Right lung (tissue), 10 donors: ENCODE measurements at places on chromosomes 1 and 21.

- no peak for DNase-seq
These were observed 11.7 kb upstream of the S100A11 start for GRCh38 chr1:152048416-152049009.

GRCh38 chr21:19684328-19684727 lies 1280.7 kb upstream of the TMPRSS15 start:
- DNase-seq = no peak

- no peak for DNase-seq
These were observed 147.8 kb downstream of the TLR5 start for GRCh38 chr1:222995236-222995580.

DNA sequence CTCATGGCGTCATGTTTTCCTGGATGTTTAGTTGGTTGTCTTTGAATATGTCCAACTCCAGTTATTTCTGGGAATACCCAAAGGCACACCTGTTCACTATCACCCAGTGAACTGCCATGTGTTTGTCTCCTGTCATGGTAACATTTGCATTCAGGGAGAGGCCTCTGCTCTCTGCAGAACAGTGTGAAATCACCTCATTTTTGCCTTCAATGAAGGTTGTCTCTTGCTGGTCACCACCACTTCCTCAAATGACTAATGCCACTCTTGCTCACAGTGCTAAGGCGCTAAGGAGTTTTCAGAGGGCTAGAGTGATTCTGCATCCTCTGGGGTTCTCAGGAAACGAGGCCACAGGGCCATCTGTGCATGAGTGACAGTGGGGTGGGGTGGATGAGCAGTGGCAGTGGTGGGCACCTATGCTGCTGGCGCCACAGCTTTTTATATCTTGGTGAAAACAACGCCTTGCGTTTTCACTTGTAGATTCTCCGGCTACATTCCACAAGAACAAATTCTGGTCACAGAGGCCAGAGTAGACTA lies 60.0 kb upstream of the ATP5PO start:
- DNase-seq = no peak

GRCh38 chr21:29064850-29065481 lies 8.5 kb downstream of the CCT8 start:
- DNase-seq = no peak

GRCh38 chr1:59475737-59476136 lies 178.8 kb downstream of the FGGY start:
- DNase-seq = no peak

- peak; percentile 0 for DNase-seq
These were observed 317.3 kb downstream of the COL11A1 start for GRCh38 chr1:102790997-102791396.

- no peak for DNase-seq
These were observed 65.4 kb downstream of the PATJ start for GRCh38 chr1:61807606-61808140.

GRCh38 chr1:70034403-70034802 lies 171.0 kb downstream of the LRRC40 start:
- DNase-seq = no peak

DNA sequence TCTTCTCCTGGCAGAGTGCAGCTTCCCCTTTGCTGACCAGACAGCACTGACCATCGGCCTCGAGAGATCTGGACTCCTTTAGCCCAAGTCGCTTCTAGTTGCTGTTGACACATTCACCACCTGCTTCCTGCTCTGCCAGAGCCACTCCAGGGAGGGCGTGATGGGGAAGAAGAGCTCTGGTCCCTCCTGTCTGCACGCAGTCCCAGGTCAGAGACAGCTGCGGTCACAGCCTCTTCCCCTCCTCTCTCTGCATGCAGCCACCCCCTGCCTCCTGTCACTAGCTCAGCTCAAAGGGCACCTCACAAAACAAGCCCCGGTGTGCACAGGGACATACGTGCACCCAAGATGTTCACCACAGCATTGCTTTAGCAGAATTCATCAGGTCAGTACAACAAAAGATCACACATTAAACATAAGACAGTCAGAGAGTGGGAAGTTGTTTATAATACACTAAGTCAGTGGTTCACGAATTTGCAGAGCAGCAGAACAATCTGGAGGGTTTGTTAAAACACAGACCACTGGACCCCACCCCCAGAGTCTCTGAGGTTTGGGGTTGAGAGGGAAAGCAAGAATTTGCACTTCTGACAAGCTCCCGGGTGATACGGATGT lies 132.9 kb downstream of the SYF2 start:
- DNase-seq = no peak

DNA sequence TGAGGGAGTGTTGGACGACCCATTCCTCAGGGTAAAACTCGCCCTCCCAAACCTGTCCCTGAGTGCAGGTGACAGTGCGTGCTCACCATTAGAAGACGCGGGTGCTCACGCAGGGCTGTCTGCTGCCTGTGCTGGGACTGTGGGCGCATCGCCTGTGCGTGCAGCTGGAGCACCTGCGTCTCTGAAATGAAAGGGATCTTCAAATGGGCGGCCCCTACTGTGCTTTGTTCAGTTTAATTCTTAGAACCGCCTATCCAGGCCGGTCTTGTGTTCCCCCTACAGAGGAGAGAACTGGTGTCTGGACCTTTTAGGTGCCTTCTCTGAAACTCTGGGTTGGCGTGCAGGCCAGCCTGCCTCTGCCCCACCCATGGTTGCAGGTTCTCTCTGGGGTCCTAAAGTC lies 125.8 kb downstream of the PCBP3 start:
- no peak for DNase-seq

GRCh38 chr1:207058878-207059867 lies 6.1 kb downstream of the PFKFB2 start:
- no peak for DNase-seq

GRCh38 chr1:209594440-209594839 lies 10.9 kb downstream of the CAMK1G start:
- DNase-seq = no peak

GRCh38 chr21:42263591-42264131 lies 44.7 kb downstream of the ABCG1 start:
- peak; percentile 37 for DNase-seq

GRCh38 chr1:59446257-59446901 lies 149.5 kb downstream of the FGGY start:
- DNase-seq = no peak

- no peak for DNase-seq
These were observed 58.4 kb upstream of the PROX1 start for GRCh38 chr1:213929398-213929797.

DNA sequence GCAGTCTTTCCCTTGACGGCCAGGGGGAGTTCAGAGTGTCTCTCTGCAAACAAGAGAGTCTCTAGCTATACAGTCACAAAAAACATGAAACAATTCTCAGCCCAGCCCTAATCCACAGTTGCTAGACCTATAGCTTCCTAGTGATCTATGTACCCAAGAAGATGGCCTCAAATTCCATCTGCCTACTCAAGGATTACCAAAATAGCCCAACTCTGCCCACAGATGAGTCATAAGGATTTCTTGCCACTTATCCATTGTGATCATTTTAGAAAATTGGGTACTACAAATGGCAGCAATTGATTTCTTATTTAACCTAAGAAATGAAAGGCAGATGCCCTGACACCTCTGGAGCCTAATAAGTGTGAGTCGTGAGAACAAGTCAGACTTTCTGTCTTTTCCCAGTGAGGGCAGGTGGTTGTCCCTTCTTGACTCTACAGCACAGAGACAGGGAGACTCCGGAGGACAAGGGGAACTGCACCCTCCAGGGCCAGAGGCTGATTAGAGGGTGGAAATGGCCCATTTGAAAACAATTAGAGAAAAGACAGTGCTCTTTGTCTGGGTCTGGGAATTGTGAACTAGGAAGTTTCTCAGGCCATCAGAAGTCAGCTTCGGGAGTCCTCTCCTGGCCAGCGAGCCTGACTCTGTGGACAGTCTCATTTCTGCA lies 65.4 kb downstream of the ABCA4 start:
- no peak for DNase-seq

GRCh38 chr1:206557636-206558473 lies 50.5 kb downstream of the RASSF5 start:
- DNase-seq = no peak

DNA sequence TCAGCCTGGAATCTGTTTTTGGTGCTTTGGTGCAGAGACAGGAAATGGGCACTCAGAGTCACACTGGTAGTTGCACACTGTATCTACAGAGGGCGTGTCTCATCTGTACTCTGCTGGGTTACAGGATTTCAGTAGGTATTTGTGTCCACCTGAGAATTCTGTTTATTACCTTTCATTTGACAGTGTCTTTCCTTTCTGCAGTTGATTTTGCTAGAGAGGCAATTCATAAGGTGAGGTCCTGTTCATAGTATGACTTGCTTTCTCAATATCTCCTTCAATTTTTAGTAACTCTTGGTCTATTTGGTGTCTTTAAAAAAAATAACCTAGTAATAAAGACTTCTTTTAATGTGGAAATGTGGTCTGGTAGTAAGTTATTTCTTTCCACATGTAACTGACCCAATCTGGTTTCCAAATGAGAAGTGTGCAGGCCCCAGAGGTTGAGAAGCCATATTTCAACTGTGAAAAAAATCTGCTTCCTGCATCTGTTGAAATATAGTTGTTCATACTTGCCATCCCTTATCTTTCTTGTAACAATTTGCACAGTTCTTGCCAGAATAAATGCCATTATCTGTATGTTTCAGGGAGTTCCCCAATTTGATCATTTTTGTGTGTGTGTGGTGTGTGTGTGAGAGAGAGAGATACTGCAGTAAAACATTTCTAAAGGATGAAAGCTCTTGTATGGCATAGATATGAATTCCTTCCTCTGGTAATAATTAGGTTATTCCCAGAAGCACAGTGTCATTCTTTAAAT lies 78.4 kb upstream of the DNAJC6 start:
- no peak for DNase-seq

- no peak for DNase-seq
These were observed 423.4 kb upstream of the CHRM3 start for GRCh38 chr1:238962941-238963340.

DNA sequence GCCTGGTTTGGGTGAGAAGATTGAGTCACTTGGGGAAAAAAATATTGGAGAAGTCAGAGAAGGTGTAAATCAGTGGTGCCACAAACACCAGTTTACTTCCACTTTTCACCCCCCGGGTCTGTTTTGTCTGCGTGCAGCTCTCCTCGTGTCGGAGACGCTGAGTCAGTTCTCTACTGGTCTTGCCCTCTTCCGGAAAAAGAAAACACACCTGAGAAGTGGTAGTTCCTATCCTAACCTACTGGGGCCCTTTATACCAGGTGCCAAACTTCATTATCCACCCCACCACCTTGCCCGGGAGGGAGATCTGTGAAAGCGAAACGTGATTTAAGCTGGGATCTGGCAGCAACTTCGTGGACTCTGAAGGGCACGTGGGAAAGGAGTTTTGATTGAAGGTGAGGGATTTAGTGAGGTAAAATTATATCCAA lies 855 bp upstream of the IVNS1ABP start:
- no peak for DNase-seq

DNA sequence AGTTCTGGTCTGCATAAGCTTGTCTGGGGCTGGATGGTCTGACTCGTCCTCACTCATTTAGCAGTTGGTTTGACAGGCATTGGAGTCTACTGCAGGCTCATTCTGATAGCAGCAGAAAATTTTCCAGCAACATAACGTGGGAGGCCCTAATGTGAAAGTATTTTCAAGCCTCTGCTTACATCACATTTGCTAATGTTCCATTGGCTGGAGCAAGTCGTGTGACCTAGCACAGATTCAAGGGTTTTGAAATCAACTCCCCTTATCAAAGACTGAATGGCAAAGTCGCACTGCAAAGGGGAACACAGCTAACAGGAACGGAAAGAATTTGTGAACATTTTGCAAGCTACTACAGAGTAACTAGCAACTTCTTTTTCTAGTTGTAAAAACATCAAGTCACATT lies 2.3 kb upstream of the USH2A start:
- no peak for DNase-seq

GRCh38 chr1:203517426-203518110 lies 23.6 kb downstream of the OPTC start:
- no peak for DNase-seq

- DNase-seq = no peak
These were observed 7.1 kb downstream of the ACOT7 start for GRCh38 chr1:6386371-6386949.

- no peak for DNase-seq
These were observed 56.1 kb downstream of the HIVEP3 start for GRCh38 chr1:41862384-41863221.

DNA sequence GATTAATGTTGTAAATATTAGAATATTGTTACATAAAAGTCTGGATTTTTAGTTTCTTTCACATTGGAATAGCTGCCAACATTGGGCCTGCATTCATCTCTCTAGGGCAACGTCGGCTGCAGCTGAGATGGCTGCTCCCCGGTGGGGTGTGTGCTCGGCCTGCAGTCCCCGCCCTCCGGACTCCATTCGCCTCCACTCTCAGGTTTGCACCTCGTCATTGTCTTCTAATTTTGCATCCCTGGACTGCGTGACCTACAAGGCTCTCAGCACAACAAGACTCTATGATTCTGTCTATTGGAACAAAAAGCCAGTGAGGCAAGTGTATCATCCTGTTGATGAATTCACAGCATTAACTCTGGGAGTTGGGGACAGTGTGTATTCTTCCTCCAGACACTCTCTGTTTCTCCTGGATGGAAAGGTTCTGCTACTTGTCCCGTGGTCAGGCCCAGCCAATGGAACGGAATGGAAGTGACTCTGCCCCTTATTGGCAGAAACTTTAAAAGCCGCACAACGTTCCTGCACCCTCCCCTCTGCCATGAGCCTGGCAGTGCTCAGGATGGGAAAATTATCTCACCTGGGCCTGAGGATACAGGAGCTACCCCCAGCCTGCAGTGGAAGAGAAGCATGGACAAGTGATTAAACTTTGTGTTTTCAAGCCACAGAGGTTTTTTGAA lies 105.0 kb upstream of the SAMD11 start:
- DNase-seq = no peak

DNA sequence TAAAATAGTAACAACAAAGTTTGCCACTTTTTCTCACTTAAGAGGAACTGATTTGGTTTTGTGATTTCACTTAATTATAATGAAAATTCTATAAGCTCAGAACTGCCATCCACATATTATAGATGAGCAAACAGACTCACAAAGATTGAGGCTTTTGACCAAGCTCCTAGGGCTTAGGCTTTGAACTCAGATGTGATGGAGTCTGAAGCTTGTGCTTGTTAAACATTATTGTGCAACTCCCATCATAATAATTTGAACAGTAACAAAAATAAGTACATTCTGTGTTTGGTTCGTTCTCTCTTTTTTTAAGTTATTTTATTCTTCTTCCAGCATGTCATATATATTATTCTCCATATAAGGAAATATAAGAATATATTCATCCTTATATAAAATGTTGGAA lies 403.4 kb downstream of the PTPRC start:
- DNase-seq = no peak

- no peak for DNase-seq
These were observed 54.0 kb downstream of the LACTBL1 start for GRCh38 chr1:22918644-22919043.

DNA sequence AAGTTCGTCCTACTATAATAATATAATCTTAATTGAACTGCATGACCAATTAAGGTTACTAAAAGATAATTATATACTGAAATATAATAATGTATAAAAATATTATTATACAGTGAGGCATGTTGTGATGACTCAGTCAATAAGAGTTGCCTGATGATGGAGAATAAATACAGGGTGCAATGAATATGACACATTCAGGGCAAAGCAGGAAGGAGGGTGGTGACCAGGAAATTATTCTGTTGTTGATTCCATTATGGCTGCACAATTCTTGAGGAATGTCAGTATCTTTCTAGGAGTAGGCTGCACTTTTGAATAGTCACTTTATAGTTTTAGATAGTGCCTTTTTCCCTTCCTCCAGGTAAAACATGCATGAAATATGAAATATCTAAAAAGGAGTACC lies 46.4 kb upstream of the RGS21 start:
- DNase-seq = no peak
